ENCODE measurements at places on chromosomes 11 and 22.

GRCh38 chr11:106879029-106879428 lies 139.2 kb downstream of the GUCY1A2 start:
- no peak for DNase-seq

DNA sequence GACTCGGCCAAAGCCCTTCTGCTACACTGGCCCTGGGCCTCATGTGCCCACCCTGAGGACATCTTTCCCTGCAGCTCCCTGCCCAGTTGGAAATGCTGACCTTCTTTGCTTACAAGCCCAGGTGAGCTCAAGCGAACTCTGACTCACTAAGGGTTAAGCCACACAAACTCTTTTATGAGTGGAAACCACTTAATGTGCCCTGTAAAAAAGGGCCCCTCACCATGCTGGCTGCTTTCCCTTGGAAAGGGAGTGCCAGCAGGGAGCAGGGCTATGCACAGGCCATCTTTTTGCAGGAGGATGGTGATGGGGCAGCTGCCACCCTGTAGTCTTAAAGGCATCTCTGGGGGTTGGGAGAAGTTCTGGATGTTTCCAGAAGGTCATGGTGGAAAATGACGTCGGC lies 18.7 kb downstream of the EHF start:
- no peak for DNase-seq

DNA sequence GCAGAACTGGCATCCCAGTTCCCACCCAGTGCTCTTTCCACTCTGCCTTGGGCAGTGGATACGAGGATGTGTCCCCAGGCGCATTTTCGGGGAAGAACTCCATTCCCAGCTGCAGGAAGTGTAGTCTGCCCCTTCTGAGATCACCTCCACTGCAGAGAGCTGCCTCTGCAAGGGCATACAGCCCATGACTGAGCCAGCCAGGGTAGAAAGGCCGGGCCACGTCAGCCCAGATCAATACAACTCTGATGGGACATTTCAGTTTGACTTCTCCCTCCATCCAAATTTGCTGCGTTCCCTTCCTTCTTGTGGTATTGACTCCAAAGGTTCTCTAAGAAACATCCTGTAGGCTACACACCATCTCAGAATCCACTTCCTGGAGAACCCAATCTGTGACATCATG lies 19.7 kb downstream of the MOGAT2 start:
- DNase-seq = no peak

- DNase-seq = no peak
Measured at GRCh38 chr22:32794449-32795213, 6.9 kb upstream of the TIMP3 start.

DNA sequence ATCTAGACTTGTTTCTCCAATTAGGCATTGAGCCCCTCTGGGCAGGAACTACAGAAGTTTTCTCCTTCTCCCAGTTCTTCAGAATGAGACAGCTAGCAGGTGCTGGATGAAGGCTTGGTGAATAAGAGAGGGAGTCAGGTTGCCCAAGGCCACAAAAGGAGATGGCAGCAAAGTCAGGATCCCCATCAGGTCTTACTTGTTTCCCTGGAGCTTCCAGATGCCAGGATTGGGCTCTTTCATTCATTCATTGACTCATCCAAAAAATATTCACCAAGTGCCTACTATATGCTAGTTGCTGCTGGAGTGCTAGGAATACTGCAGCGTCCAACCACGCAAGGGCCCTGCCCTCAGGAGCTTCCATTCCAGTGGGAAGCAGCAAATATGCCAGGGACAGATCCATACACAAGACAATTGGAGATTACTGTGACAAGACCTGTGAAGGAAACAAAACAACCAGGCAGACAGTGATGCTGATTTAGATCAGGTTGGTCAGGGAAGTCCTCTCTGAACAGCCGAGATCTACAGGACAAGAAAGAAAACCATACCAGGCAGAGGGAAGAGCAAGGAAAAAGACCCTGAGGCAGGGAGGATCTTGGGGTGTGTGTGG lies 24.6 kb upstream of the LMO1 start:
- DNase-seq = no peak

GRCh38 chr11:122593473-122594420 lies 61.8 kb upstream of the UBASH3B start:
- no peak for DNase-seq

DNA sequence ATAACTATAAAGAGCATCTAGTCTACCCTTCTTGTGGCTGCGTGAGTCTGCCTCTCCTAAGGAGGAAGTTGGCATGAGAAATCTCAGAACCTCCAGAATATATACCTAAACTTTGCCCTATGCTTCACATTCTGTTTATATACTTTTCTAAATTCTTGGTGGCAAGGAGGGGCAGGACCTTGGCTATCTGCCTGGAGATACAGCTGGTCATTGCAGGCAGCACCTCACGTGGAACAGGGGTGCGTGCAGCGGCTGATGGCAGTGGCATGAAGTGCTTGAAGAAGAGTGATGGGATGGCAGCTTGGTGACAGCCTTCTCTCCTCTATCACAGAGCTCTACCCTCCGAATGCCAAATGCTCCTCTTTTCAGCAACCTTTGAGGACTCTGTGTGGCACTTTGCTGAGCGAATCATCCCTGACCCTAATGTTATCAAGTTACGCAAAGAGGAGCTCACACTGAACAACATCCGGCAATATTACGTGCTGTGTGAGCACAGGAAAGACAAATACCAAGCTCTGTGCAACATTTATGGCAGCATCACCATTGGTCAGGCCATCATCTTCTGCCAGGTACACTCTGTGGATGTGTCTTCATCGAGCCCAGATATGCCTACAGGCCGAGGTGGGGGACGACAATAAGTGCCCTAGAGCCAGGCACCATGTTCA lies 12.5 kb downstream of the DDX25 start:
- DNase-seq = no peak

- DNase-seq = no peak
Measured at GRCh38 chr22:45207533-45207932, 33.2 kb downstream of the KIAA0930 start.

GRCh38 chr22:24997023-24997422 lies 44.5 kb downstream of the KIAA1671 start:
- DNase-seq = no peak

- DNase-seq = no peak
Measured at GRCh38 chr11:90774727-90775566, 552.1 kb upstream of the CHORDC1 start.

GRCh38 chr11:11207428-11207827 lies 145.6 kb downstream of the CSNK2A3 start:
- DNase-seq = no peak

DNA sequence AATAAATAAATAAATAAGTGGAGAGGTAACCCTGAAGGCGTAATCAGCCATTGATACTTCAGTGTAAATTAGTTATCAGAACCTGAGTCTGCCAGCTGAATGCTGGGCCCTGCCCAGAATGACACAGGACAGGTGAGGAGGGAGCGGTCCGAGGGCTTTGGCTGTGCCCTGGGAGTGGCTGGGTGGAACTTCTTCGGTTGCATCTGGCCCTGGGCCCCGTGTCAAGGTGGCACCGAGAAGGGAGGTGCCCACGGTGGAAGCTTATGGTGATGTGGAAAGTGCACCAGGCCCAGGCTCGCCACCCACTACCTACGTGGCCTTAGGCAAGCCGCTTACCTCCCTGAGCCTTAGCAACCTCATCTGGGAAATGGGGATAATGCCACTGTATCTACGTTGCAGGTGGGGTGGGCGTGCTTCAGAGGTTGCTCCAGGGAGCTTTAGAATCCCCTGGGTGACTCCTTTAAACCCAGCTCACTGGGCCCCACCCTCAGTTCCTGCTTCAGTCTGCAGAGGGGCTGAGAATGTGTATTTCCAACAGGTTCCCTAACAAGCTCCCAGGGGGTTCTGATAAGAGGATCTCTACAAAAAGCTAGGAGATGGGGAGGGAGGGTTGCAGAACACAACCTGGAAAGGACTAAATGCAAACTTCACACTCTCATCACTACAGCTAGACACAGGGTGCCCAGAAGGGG lies 38.8 kb downstream of the TXN2 start:
- DNase-seq = no peak

DNA sequence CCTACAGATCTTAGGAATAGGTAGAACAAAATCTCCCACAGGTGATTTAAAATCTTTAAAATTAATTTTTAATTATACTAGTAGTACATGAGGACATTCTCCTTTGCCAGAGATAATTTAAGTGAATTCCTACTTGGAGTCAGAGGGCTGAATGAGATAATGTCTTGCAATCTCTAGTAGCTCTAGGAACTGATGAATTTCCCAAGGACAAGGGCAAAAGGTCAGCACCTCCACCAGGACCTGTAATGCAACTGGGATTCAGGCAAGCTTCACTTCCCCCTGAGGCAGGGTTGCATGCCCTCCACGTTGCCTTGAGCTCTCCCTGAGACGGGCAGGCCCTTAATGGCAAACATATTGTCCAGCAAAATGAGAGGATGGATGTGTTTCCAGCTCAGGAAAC lies 330.3 kb upstream of the PITPNB start:
- no peak for DNase-seq

GRCh38 chr11:34825315-34825669 lies 90.9 kb downstream of the APIP start:
- no peak for DNase-seq

All from NCI-H2081 (cell line).